ENCODE measurements at places on chromosomes 2 and 18.

DNA sequence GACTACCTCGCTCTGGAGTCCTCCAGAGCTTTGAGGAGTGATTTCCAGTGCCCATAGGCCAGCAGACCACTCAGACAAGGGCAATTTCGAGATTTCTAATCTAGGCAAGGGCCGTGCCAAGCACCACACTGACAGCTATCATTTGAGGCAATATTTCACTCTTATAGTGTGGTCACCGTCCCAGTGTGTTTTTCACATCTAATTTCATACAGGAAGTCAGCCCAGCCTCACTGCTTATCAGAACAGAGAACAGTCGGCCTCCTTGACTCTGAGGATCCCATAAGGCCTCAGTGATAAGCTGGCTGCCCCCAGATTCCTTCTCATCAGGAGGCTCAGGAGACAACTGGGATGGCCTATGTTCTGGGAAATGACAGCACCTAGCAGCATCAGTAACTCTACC, 581 bp downstream of the CAPN14 start:
- no peak for DNase-seq

DNA sequence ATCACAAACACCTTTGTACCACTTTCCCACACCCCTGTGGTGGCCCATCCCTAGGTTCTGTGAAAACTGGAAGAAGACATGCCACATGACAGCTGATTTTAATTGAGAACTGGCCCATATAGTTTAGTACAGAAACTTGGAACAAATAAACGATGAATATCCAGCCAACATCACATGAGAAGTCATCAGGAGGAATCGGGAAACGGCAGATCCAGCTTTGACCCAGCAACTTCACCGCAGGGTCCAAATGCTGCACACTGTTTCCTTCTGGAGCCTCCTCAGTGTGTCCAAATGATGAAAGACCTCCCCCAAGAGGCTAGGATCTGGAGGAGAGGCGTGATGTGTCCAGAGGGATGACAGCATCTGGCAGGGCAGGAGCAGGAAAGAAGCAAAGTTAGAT, 75.5 kb downstream of the COPS8 start:
- no peak for DNase-seq

DNA sequence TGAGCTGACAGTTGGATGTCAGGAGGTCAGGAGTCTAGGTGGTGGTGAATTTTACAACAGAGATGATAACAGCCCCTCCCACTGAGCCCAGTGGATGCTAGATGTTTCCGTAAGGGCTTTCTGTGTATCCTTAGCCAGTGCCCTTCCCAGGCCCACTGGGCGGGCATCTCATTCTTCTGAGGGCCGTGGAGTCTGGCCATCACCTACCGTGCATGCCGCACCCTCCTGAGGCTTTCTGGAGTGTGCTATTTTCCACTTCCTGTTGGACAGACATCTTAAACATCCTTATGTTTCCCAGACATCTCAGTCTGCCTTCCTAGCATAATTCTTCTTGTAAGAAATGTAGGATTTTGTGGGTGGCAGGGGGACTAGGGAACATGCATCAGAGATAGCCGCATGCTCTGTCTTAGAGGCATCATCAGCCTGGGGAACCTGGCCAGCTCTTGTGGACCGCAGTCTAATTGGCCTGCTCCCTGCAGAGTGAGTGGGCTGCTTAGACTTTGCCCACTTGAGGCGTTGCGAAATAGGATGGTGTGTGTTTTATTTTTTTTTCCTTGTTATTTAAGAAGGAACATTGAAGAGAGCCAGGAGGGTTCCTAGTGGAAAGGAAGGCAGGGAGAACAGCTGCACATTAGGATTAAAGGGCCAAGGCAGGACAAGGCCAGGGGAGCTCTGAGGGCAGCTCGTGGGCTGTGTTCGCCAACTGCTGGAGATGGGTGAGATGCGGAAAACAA, 135.8 kb downstream of the SH3RF3 start:
- DNase-seq = no peak

DNA sequence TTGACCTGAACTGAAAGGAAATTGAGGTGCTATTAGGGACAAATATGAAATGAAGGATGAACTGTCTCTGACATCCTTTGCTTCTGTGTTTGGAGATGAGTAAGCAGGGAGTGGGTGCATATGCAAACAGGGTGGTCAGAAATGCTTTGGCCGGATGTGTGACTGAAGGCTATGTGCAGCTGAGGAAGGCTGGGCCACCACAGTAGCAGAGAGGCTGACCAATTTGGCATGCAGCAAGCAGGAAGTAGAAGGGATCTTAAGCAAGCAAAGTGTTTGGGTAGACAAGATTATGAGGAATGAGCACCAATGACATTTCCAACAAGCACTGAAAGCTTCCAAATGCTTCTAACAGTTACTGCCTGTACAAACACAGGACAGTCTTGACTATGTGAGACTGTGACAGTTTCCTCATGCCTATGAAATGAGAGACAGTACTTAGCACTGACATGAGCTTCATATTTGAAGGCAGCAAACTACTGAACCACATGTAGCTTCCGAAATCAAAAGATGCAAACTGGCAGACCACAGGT, 3.3 kb upstream of the ACTR3 start:
- no peak for DNase-seq

DNA sequence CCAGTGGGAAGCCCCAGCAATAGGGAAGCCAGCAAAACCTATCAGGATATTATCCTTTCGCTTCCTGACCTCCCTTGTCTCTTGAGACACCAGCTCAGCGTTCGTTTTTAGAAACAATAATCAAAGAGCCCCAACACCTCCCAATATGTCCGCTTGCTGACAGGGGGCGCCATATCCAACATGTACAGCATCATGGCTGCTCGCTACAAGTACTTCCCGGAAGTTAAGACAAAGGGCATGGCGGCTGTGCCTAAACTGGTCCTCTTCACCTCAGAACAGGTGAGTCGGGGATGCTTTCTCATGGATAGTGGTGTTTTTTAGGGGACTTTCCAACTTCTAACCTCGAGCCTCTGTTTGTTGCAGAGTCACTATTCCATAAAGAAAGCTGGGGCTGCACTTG, 28.7 kb downstream of the GAD1 start:
- no peak for DNase-seq

GRCh38 chr2:24182507-24182906, 7.7 kb downstream of the FAM228A start:
- no peak for DNase-seq

- DNase-seq = no peak
Measured at GRCh38 chr2:144583741-144584453, 64.0 kb upstream of the ZEB2 start.

DNA sequence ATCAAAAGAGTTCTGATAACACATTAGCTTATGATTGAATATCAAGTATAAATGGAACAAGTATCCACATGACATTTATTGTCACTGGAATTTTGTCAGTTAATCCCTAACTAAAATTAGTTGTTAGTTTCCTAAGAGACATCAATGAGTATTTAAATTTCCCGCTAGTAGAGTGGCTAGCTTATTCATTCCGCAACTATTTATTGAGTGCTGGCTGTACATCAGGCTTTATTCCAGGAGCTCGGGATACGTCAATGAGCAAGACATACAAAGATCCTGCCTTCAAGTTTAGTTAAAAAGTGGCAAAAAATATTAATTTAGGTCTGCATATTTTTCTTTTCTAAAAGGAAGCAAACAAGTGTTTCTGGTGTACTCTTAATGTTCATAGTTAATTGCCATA, 59.3 kb downstream of the PRKRA start:
- no peak for DNase-seq

DNA sequence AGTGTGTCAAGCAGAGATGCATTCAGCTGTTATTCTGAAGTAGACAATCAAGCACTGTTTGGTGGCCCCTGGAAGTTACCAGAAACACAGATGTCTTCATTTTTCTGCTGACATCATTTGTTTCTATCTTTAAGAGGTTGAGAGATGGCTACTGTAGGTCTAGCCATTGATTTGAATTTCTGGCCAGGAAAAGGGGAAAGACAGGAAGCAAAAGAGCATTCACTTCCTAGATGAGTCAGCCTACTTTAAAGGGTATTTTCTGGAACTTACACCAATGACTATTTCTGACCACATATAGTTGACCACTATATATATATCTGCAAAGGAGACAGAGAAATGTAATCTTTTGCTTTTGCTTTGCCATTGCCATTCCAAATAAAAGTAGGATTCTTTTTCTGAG, 900.1 kb upstream of the SOX11 start:
- no peak for DNase-seq

GRCh38 chr2:174395284-174395968, at the start of gene SCRN3:
TSS of gene SCRN3 (plus strand) at chr2:174395730. CDS start at chr2:174398284, 2,554 bp downstream.
- DNase-seq = peak; percentile 92

DNA sequence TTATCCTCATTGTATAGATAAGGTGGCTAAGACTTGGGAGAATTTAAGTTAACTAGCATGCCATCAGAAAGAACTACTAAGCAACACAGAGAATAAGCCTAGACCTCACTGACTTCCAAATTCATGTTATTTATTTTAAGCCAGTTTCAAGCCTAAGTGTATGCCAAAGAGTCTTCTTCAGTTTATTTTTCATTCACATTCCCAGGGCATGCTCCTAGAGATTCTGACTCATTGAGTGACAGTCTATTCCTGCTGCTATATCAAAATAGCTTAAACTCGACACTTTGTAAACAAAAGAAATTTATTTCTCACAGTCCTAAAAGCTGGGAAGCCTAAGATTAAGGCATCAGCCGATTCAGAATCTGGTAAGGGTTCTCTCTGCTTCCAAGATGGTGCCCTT, 467.1 kb downstream of the MBD2 start:
- DNase-seq = no peak

GRCh38 chr2:36407413-36407812, 51.8 kb downstream of the CRIM1 start:
- DNase-seq = no peak

GRCh38 chr2:112996635-112997034, 8.6 kb upstream of the IL36A start:
- no peak for DNase-seq

DNA sequence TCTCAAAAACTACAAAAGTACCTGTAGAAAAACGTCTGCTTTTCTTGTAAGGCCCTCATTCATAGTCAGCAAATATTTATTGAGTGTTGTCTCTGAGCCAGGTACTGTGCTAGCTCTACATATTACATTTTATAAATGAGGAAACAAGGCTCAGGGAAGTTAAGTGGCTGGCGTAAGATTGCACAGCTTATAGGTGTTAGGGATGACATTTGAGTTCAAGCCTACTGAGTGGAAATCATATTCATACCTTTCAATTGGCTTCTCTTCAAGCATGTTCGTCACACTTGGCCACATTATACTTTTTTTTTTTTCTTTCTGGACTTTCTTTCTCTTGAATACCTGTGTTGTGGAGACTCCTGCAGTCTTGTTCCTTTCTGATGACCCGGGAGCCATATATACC, 5.9 kb downstream of the NCOA1 start:
- no peak for DNase-seq

GRCh38 chr18:41025666-41026065, 929.4 kb upstream of the PIK3C3 start:
- DNase-seq = no peak

DNA sequence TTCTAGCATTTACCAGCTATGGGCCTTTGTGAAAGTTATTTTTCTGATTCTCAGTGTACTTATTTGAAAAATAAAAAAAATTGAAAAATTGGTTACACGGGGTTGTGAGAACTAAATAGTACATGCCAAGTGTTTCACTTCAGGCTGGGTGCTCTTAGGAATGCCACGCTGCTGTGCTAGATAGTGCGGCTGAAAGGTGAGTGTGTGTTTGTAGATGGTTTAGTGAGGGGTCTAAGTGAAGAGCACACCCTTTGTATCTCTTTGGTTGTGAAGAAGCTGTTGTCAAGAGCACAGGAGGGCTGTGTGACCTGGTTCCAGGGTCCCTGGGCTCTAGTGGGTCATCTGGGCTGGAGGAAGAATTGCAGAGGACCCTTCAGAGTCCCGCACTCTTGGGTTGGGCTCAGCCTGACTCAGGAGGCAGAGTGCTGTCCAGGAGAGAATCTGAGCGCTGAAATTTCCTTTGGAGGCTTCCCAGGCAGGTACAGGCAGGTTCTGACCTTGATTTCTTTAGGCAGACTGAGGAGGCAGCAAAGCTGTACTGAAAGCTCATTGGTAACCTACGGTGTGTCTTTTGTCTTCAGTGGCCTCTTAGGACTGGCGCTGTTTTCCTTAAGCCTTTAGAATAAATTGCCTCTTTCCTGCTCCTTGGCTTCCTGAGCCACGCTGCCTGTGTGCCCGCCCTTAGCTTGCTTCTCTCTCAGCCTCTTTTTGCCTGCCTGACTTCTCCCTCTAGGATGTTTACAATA, 44.4 kb downstream of the MAP4K4 start:
- DNase-seq = no peak

- DNase-seq = peak; percentile 70
Measured at GRCh38 chr18:26655525-26656430, 107.4 kb upstream of the KCTD1 start.

DNA sequence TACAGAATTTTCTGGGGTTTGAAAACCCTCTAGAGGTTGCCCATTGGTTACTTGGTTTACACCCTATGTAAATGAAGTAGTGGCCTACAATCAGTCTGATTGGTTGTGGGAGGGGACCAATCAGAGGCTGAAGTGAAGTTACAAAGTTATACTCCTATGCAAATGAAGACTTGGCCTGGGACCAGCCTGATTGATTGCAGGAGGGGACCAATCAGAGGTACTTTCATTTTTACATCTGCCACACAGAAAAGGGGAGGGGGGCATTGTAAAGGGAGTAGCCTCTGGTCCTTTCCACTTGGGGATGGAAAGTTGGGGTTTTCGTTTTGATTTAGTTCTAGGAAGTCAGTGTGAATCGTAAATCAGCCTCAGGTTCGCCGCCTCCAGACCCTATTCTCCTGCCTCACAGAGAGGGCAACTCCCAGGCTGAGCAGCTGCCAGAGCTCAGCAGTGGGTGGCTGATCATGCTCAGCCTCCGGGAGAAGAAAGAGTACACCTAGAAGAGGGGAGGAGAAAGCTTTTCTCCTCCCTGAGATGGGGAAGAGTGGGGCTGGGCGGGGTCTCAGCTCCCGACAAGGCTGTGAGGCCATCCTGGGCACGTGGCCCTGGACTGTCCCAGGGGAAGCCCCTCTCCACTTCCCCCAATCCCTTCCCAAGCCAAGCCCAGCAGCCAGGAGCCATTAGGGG, 372.5 kb downstream of the GALR1 start:
- DNase-seq = no peak

- DNase-seq = no peak
Measured at GRCh38 chr2:105324101-105324500, 5.4 kb downstream of the TGFBRAP1 start.

GRCh38 chr2:111116843-111117597, 3.7 kb upstream of the BCL2L11 start:
- peak; percentile 78 for DNase-seq

- DNase-seq = no peak
Measured at GRCh38 chr18:8948011-8948410, 154.5 kb upstream of the NDUFV2 start.
